Natural killer cell (primary cell): ENCODE measurements at places on chromosomes 7 and 10. TPM values are rescaled to one million over a fixed set of nuclear protein-coding genes. Genes with fewer than 3 reads are reported as not detected.

Gene MRC1
- total RNA-seq: 0.05 TPM

Gene NOM1
- total RNA-seq: 35.6 TPM

Gene TRIM8
- 81.9 TPM for total RNA-seq

Gene NXPH1
- total RNA-seq: not detected

Gene HMX3
- not detected for total RNA-seq

Gene CASP2
- 54.7 TPM for total RNA-seq

Gene NRAP
- not detected for total RNA-seq

Gene ANKIB1
- 70.6 TPM for total RNA-seq

Gene SCART1
- total RNA-seq: 9.9 TPM

Gene INTS1
- total RNA-seq: 115 TPM

Gene C10orf88
- total RNA-seq: 6.1 TPM

Gene LLCFC1
- not detected for total RNA-seq

Gene CRYGN
- total RNA-seq: not detected

Gene OR2A1
- not detected for total RNA-seq

Gene FEZF1
- not detected for total RNA-seq

Gene EPHB6
- 6.5 TPM for total RNA-seq

Gene FANK1
- total RNA-seq: not detected

Gene FGFBP3
- 2.0 TPM for total RNA-seq

Gene CCDC3
- 0.21 TPM for total RNA-seq

Gene SMKR1
- total RNA-seq: 9.7 TPM

Gene HKDC1
- 0.50 TPM for total RNA-seq

Gene OR6V1
- total RNA-seq: not detected

Gene ARHGEF5
- 2.1 TPM for total RNA-seq

Gene LRIT1
- not detected for total RNA-seq

Gene SLC26A5
- total RNA-seq: not detected

Gene GNAT3
- total RNA-seq: not detected

Gene KLHL7
- total RNA-seq: 19.1 TPM

Gene NODAL
- not detected for total RNA-seq

Gene ORAI2
- 39.1 TPM for total RNA-seq

Gene GRID2IP
- 0.40 TPM for total RNA-seq

Gene KLF14
- total RNA-seq: not detected

Gene EBLN1
- total RNA-seq: not detected

Gene FAM25C
- total RNA-seq: not detected

Gene COL13A1
- total RNA-seq: 22.0 TPM

Gene SVOPL
- not detected for total RNA-seq

Gene GPC2
- 1.9 TPM for total RNA-seq

Gene UNC5B
- 0.09 TPM for total RNA-seq

Gene TBX20
- total RNA-seq: not detected

Gene OR2A7
- total RNA-seq: not detected

Gene ANKRD16
- 3.0 TPM for total RNA-seq

Gene FAM149B1
- 17.6 TPM for total RNA-seq

Gene HOXA3
- total RNA-seq: 0.78 TPM

Gene DOCK1
- total RNA-seq: 0.08 TPM

Gene NUPR2
- not detected for total RNA-seq

Gene TMEM120A
- total RNA-seq: 34.6 TPM

Gene CNPY1
- total RNA-seq: not detected

Gene IQUB
- total RNA-seq: 0.18 TPM

Gene RGS10
- 25.7 TPM for total RNA-seq

Gene GCK
- not detected for total RNA-seq

Gene FAM237B
- total RNA-seq: not detected

Gene MINDY4
- 1.7 TPM for total RNA-seq

Gene SLC39A12
- total RNA-seq: not detected

Gene DOCK4
- total RNA-seq: 0.61 TPM

Gene ACADSB
- 22.4 TPM for total RNA-seq
